ENCODE measurements at places on chromosomes 3 and 15.

DNA sequence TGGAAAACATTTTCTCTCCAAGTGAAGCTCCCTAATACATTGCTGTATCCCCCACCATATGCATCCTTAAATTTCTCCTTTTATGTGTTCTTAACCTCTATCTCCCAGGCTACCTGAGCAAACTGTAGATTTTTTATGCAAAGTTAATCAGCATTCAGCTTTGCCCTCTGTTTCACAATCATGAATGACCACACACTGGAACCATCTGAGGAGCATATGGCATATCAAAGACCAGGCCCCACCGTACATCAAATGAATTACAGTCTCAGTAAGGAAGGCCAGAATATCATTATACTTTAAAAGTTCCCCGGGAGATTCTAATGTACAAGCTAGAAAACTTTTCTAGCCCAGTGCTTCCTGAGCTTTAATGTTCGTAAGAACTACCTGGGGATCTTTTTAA is 115.5 kb upstream of the NECTIN3 start:
- no peak for DNase-seq

DNA sequence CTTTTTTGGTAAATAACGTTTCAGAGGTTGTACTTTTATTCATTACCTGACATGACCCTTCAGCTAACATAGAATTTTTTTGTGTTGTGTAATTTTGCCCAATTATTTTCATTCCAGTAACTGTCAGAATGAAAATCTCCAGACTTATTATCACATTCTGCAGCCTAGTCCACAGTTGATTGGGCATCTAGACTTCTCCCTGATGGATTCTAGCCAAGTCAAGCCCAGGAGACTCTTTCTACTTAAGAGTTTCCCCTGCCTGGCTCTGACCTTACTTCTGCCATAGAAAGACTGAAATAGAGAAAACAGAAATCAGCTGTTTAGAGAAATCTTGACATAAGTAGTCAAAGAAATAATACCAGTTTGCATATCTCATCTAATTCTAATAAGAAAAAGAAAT is 82.9 kb upstream of the CDAN1 start:
- DNase-seq, result no peak

- no peak for DNase-seq
These were observed 427.1 kb upstream of the RASGRP1 start for GRCh38 chr15:38991701-38992100.

DNA sequence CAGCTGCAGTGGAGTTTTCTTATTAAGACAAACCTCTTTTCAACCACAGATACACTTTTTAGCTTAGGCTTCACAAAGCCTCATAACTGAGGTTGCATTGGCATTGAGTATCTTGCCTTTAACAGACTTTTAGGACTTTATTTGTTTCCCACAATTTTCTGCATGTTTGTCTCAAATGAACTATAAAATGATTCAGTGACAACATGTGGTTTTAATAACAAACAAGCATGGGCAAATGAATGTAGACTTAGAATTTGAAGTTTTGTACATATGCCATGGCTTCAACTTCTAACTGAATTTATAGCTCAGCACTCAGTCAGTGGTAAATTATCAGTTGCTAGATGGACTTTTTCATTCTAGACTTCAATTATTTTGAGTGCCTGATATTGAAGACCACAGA is 101.6 kb downstream of the SLC25A26 start:
- no peak for DNase-seq

- DNase-seq, result no peak
These were observed 13.1 kb upstream of the BLOC1S6 start for GRCh38 chr15:45573961-45574629.

DNA sequence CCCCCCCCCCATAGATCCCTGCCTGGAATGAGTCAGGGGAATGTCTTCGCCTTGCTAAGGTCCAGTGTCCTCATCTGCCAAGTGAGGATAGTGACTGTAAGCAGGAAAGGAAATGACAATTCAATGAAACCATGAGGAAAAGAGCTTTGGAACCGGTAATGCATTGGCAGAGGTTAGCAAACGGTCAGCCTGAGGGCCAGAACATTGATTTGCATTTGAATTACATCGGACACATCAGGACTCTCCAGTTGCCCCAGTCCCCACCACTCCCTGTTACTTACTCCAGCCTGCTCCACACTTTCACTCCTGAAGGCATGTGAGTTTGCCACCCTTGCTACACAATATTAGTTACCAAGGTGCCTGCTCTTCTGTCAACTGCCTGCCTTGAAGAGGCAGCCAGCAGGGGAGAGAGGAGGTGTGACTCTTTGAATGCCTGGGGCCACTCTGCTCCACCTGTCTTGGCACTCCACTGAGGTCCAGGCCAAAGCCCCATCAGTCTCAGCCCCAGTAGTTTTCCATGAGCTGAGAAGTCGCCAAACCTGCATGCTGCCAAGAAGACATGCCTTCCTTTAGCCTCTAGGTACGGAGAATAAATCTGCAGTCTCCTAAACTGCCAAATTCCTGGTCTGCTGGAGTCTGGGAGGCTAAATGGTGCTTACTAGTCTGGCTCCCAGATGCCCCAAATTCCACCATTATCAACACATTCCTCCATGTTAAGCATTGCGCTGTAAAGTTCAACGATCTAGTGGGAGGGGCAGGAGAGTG is 191.7 kb upstream of the TLE3 start:
- DNase-seq, result no peak

- DNase-seq, result no peak
These were observed 24.0 kb downstream of the ACSBG1 start for GRCh38 chr15:78210349-78210717.

DNA sequence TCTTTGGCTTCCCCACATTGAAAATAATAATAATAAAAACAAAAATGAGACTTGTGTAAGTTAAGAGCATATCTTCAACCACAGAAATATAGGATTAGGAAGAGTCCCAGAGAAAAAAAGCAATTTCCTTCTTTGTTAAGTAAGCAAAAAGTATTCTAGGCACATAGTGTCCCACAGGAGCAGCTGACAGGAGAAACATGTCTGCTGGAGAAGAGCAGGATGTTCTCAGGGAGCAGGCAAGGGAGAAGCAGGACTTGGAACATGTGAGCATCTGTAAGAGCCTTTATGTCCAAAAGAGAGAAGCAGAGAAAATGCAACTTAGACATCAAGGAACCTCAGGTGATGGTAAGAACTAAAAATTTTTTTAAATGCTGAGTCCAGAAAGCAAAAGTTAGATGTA is 39.0 kb downstream of the TTC23 start:
- no peak for DNase-seq

- no peak for DNase-seq
These were observed 276.0 kb downstream of the MFSD1 start for GRCh38 chr3:159077860-159078259.

- no peak for DNase-seq
These were observed 11.8 kb downstream of the MYO1E start for GRCh38 chr15:59360896-59361295.

- DNase-seq, result no peak
These were observed 282.7 kb downstream of the ADAMTS17 start for GRCh38 chr15:100059094-100059493.

Data from substantia nigra (tissue), 51 donors.